SK-N-SH (cell line): ENCODE measurements at places on chromosomes 7 and 10. TPM values are rescaled to one million over a fixed set of nuclear protein-coding genes. Genes with fewer than 3 reads are reported as not detected.

GBX1 gene
- polyA plus RNA-seq = not detected in 2 replicates

UPK3B gene
- 0.11 TPM in 1 of 2 replicates, not detected in the other for polyA plus RNA-seq

HECW1 gene
- polyA plus RNA-seq = not detected in 2 replicates

CYP2C18 gene
- polyA plus RNA-seq = not detected in 2 replicates

BCL7B gene
- polyA plus RNA-seq = 107 and 114 TPM in 2 replicates

TRPV5 gene
- not detected in 2 replicates for polyA plus RNA-seq

CEP55 gene
- polyA plus RNA-seq = 9.8 and 11.3 TPM in 2 replicates

- peak; percentile 84 for DNase-seq
- H3K36me3 ChIP-seq = no peaks in the 10 kb centered on the region
- no peak overlapping the region for H3K27ac ChIP-seq
- H3K4me3 ChIP-seq = no peak overlapping the region; the same call in 1 of the 2 replicates
- peaks cover 30% of the 10 kb centered on the region; the same call in 1 of the 2 replicates for H3K27me3 ChIP-seq
- no peaks in the 10 kb centered on the region for H3K4me1 ChIP-seq
Measured at GRCh38 chr10:71383972-71384687, 12.6 kb upstream of the CDH23 start.

- no peak overlapping the region for H3K27ac ChIP-seq
- H3K36me3 ChIP-seq = no peaks in the 10 kb centered on the region
- H3K4me1 ChIP-seq = no peaks in the 10 kb centered on the region
- DNase-seq = no peak
Measured at GRCh38 chr7:25515633-25516275, 287.5 kb upstream of the NPVF start.

GRCh38 chr7:106179256-106179655 is 67.1 kb upstream of the SYPL1 start:
- no peak for DNase-seq
- H3K4me1 ChIP-seq = 0 out of 2 replicates have a peak, but pooled peaks cover 4% of the 10 kb centered on the region
- H3K4me3 ChIP-seq = no peak overlapping the region
- H3K36me3 ChIP-seq = no peaks in the 10 kb centered on the region
- no peaks in the 10 kb centered on the region for H3K27me3 ChIP-seq
- no peak overlapping the region for H3K27ac ChIP-seq

DNA sequence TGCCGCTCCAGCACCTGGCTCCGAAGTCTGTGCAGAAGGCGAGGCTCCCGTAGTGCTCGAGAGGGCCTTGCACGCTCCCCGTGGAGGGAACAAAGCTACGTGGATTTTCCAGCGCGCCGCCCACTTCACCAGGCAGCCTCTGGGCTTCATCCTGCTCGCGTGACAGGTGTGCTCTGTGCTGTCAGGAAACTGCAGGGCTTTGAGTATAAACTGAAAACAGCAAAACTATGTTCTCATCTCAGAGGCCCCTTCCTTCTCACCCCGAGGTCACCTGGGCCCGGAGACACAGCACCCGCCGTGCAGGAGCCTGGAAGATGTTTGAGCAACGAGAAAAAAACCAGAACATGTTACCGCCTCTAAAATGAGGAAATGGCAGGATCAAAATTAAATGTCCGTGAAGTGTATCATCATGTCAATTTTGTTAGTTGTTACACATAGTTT is 17.6 kb upstream of the GPR146 start:
- no peak overlapping the region for H3K27ac ChIP-seq
- peaks cover 25% of the 10 kb centered on the region; the same call in 1 of the 2 replicates for H3K36me3 ChIP-seq
- H3K27me3 ChIP-seq = no peaks in the 10 kb centered on the region
- DNase-seq = no peak
- H3K4me3 ChIP-seq = peak overlapping the region; percentile 93
- H3K4me1 ChIP-seq = peaks cover 14% of the 10 kb centered on the region; the same call in 1 of the 2 replicates

GRCh38 chr10:65893676-65894075 is 1032.2 kb upstream of the LRRTM3 start:
- H3K4me1 ChIP-seq = no peaks in the 10 kb centered on the region
- H3K27me3 ChIP-seq = no peaks in the 10 kb centered on the region
- no peak overlapping the region for H3K4me3 ChIP-seq
- no peaks in the 10 kb centered on the region for H3K36me3 ChIP-seq
- DNase-seq = no peak
- H3K27ac ChIP-seq = no peak overlapping the region

- H3K4me1 ChIP-seq = peaks cover 27% of the 10 kb centered on the region; the same call in 1 of the 2 replicates
- H3K27me3 ChIP-seq = no peaks in the 10 kb centered on the region
- H3K36me3 ChIP-seq = peaks cover 17% of the 10 kb centered on the region
- no peak for DNase-seq
- H3K27ac ChIP-seq = no peak overlapping the region
Measured at GRCh38 chr7:24732646-24733413, 24.4 kb downstream of the GSDME start.

GRCh38 chr10:122078965-122079795 is 90.2 kb downstream of the TACC2 start:
- no peaks in the 10 kb centered on the region for H3K27me3 ChIP-seq

- H3K36me3 ChIP-seq = no peaks in the 10 kb centered on the region
- no peaks in the 10 kb centered on the region for H3K4me1 ChIP-seq
- no peak overlapping the region for H3K4me3 ChIP-seq
- no peaks in the 10 kb centered on the region; the same call in 1 of the 2 replicates for H3K27me3 ChIP-seq
- no peak for DNase-seq
Measured at GRCh38 chr10:44567471-44567870, 182.6 kb upstream of the CXCL12 start.

- no peaks in the 10 kb centered on the region for H3K27me3 ChIP-seq
- H3K4me3 ChIP-seq = no peak overlapping the region
- H3K27ac ChIP-seq = no peak overlapping the region
- H3K4me1 ChIP-seq = no peaks in the 10 kb centered on the region
- H3K36me3 ChIP-seq = no peaks in the 10 kb centered on the region
- DNase-seq = no peak
Measured at GRCh38 chr10:124321433-124322089, 97.2 kb downstream of the OAT start.
